Daoy (cell line): ENCODE measurements at places on chromosomes 7 and 10. TPM values are rescaled to one million over a fixed set of nuclear protein-coding genes. Genes with fewer than 3 reads are reported as not detected.

- DNase-seq, result no peak
Observed at GRCh38 chr7:12401538-12402364, 1.9 kb downstream of the VWDE start.

Gene CCZ1B
- total RNA-seq, result 100 and 103 TPM in 2 replicates

DNA sequence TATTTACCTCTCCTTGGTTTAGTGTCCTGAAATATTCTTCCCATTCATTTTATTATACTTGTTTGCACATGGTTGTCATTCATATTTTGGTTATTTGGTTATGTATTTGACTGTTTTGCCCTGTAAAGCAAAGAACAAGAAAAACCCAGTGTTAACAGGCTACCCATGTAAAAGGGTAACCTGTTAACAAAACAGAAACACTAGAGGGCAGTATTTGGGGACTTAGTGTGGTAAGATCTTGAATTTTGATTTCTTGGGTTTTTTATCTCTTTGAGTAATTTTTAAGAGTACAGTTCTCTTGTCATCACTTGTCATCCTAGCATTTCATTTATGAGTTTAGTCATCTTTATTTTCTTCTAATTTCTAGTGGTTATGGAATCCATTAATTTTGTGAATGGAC is 51.3 kb downstream of the POLL start:
- no peak for DNase-seq

- DNase-seq, result peak; percentile 86
Observed at GRCh38 chr7:40922316-40922670, 780.6 kb downstream of the INHBA start.

- no peak for DNase-seq
Observed at GRCh38 chr7:28627263-28627653, 214.9 kb downstream of the CREB5 start.

Gene C10orf62
- total RNA-seq, result not detected in 2 replicates

- no peak for DNase-seq
Observed at GRCh38 chr7:61111-61510, 131.3 kb upstream of the FAM20C start.

Gene CUBN
- 0.71 and 1.7 TPM in 2 replicates for total RNA-seq

DNA sequence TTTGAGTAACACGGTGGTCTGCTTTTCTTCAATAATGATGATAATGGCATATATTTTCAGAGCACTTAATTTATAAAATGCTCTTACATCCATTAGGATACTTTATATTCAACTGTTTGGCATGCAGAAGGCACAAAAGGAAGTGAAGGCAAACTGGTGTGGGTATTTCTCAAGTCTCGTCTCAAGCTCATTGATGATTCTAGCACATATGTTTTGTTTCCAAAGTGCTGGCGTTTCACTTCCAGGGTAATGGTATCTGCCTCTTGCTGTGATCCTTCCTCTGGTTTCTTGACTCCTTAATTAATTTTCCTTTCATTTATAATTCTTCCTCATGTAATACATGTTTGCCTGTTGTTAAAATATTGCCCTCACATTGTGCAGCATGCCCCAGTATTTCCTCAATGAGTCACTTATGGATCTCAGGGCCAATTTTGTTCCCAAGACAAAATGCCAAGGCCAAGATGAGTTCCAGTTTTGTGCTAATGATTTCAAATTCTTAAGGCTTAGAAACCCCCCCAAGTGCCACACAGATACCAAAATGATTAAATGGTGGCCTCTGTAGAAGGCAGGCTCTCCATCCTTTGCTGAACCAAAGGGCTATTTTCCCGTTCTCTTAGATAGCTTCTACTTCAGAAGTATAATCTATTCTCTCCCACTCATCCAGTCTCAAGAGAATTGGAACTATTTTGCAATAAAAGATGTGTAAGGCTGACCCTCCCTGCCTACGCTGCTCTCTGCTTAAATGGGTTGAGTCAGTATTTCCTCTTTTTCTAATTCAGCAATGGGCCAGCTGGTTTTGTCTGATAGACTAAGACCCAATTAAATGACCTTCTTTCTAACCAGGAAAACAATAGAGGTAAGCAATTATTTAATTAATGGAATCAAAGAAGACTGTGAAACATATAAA is 171.2 kb downstream of the ZNF365 start:
- DNase-seq, result peak; percentile 11

Gene PGAM2
- 0.39 TPM in 1 of 2 replicates, not detected in the other for total RNA-seq

Gene LRMDA
- total RNA-seq, result 1.6 TPM in 1 of 2 replicates, not detected in the other

Gene CACNA2D1
- total RNA-seq, result 4.3 and 5.4 TPM in 2 replicates

Gene RAMP3
- not detected in 2 replicates for total RNA-seq

Gene MMP21
- total RNA-seq, result not detected in 2 replicates

- DNase-seq, result no peak
Observed at GRCh38 chr7:65279795-65280194, 93.9 kb upstream of the ZNF92 start.

DNA sequence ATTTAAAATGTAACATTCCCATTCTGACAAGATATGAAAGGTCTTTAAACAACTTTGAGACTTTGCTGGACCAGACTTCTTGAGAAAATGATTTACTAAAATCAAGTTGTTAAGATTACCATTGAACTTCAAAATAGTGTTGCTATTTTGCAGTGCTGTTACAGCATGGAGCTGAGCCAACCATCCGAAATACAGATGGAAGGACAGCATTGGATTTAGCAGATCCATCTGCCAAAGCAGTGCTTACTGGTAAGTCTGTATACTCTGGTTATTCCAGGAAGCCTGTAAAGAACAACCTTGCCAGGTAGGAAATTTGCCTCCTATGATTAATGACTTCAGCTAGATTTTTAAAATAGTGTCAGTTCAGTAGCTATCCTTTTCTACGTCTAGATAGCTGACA is 18.8 kb downstream of the TNKS2 start:
- no peak for DNase-seq

DNA sequence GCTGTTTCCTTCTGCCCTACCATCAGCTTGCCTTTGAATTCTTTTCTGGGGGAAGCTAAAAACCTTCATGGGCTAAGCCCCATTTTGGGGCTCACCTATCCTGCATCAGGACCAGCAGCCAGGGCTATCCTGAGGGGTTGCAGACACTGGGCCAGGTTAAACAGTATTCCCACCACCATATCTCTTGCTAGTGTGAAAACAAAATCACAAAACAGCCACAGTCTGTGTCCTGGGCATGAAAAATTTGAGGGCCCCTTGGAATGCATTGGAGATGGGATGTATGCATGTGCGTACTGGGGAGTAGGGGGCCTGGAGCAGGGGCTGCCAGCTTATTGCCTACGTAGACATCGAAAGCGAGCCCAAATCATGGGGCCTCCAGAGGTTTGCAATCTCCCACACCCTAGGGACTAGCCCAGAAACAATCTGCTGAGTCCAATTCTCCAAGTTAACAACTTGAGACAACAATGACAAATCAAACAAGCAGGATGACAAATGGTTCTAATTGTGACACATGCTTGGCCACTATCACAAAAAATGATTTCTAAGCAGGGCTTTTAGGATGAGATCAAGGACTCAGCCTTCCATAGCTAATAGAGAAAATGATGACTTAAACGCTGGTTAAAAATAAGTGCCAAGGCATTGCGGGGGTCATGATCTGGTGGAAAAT is 557.1 kb downstream of the KCNMA1 start:
- DNase-seq, result no peak

DNA sequence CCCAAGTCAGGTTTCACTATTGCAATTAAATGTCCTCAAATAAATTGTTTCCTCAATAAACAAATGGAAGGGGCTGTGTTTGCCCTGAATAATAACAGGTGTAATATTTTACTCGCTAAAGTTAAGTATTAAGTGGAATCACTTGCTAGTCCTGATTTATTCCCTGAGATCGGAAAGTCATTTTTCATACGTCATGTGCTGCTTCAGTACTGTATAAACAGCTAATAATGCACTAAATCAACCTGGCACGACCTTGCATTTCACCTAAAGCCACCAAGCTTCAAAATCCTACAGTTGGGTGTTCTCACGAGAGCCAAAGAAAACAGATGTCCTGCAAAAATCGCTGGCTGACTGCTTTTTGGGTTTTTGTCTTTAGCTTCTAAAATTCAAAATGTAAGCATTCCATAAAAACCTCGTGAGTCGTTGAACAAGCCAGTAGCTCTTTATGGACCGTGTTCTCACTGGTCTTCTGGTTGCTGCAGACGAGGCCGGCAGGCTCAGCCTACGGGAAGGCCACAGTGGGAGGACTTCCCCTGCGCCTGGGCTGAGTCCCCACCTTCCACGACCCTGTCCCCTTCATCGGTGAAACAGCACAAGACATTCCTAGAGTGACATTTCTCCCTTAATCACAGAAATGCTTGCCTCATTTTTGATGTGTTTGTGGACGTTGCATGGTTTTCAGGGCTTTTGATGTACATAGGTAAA is 17.9 kb upstream of the MNX1 start:
- no peak for DNase-seq

DNA sequence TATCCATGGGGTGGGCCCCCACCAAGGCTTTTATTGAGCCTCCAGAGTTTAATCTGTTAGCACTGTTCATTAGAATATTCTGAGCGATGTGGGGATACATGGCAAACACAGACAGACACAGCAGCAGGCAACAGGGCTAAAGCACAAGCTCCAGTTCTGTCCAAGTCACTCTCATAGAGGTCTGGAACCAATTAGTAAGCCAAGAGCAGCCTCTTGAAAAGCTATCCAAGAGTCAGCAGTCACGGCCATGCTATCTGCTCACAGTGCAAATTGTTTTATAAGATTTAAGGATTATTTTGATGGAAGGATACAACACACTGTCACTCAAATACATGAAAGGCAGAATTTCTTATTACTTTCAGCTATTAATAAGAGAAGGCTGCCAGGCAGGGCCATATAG is 86.4 kb upstream of the DGKB start:
- DNase-seq, result no peak

GRCh38 chr7:156472267-156472666 is 168.3 kb upstream of the RNF32 start:
- DNase-seq, result no peak

- DNase-seq, result no peak
Observed at GRCh38 chr7:92517631-92518030, 10.7 kb downstream of the PEX1 start.

Gene STEAP1B
- total RNA-seq, result 20.2 and 31.4 TPM in 2 replicates

DNA sequence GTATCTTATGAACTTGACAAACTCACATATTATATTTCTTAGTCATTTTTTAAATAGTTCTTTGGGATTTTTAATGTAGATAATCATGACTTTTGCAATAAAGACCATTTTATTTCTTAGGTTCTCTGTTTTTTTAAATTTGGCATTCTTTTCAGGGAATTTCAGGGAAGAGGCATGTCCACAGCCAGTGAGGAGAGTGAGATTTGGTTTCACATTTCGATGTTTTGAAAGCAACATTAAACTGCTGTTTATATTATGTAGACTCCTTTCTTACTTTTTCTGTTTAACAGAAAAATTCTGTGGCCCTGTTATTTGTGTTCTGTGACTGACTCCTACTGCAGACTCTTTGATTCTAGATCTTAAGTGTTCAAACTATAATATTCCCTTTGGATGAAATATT is 153.7 kb downstream of the FAM107B start:
- DNase-seq, result no peak

DNA sequence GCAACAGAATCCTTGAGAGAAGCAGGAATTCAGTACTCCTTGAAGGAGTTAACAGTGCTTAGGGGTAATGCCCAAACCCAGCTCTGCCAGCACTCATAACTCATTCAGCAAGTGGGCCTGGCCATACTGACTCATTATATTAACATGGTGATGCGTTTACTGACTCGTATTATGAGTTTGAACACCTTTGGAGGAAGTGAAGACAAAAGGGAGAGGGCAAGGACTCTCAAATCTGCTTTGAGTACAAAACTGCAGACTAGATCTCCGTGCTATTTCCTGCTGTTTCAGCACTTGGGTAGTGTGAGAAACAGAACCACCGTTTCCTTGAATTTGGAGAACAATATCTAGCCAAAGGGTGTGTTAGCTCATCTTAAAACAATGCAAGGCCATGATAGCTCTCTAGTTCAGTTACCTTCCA is 30.8 kb downstream of the SLC16A9 start:
- peak; percentile 1 for DNase-seq

Gene CNPY1
- 1.7 and 2.7 TPM in 2 replicates for total RNA-seq

Gene GATA3
- 0.51 and 1.4 TPM in 2 replicates for total RNA-seq

DNA sequence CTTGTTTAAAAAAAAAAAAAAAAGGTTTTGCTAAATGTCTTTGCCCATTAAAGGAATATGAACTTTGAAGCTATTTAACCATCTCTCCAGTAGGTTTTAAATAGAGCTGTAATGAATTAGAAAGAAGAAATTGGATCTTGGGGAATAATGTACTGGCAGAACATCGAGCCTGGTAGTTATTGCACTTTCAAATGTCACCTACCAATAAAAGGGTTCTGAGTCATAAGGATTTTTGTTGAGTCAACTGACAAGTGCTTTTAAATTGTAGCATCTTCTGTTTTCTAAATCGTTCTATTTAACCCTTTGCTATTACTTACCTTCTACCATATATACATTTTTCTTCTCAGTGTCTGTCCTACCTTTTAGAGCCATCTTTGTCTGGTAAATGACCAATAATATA is 10.7 kb downstream of the CUTC start:
- no peak for DNase-seq

Gene UNCX
- not detected in 2 replicates for total RNA-seq

Gene NUDT13
- 1.2 TPM in 1 of 2 replicates, not detected in the other for total RNA-seq

Gene SHLD2
- 21.0 and 21.8 TPM in 2 replicates for total RNA-seq

DNA sequence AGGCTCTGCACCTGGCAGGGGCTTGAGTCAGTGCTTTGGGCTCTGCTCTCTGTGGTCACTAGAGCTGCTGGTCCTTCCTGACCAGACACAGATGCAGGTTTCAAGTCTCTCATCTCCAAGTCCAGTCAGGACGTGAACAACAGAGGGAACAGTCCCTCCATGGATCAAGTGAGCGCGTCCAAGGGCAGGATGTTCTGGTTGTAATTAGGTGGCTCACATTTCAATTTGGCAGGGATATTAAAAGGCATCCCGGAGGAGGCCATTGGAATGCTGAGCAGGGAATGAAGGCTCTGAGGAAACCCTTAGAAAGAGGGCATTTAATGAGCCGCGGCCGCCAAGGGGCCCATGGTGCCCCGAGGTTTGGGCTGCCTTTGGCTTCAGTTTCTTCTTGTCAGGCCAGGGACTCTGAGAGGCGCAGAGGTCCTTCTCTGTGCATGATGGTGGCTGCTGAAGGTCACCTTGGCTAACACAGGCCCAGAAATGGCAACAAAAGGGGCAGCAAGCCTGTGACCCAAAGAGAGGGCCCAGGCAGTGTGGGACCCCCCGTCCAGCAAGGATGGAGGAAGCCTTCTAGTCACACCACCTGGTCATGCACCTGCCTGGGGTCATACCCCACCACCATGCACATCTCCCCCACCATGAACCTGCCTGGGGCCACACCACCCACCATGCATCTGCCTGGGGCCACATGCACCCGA is 30.7 kb upstream of the INPP5A start:
- peak; percentile 29 for DNase-seq

DNA sequence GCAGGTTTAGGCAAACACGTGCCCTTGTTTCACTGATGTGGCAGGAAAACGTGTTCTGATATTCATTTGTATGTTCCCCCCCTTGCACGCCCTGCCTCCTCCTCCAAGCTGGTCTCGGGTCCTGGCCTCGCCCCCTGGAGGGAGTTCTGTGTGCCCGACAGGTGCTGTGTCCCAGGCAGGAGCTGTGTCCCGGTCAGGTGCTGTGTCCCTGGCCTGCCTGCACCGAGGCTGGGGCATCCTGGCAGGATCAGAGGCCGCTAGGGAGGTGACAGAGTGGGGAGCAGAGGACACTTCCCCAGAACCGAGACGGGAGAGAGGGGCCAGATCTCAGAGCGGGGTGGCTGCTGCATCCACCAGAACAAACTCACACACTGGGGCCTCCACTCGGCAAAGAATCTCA is 45.3 kb downstream of the PRKAG2 start:
- no peak for DNase-seq

Gene HTR7
- 19.4 and 22.9 TPM in 2 replicates for total RNA-seq

Gene OR2A1
- total RNA-seq, result 0.17 TPM in 1 of 2 replicates, not detected in the other
